ENCODE measurements at places on chromosomes 12 and 14. TPM values are rescaled to one million over a fixed set of nuclear protein-coding genes. Genes with fewer than 3 reads are reported as not detected.

The STK38L gene
- 18.7 TPM for total RNA-seq

The FAIM2 gene
- total RNA-seq: 0.05 TPM

The RFX4 gene
- total RNA-seq: not detected

The TAPBPL gene
- total RNA-seq: 53.0 TPM

GRCh38 chr12:25311506-25311905 is 60.8 kb upstream of the KRAS start:
- no peak for DNase-seq

DNA sequence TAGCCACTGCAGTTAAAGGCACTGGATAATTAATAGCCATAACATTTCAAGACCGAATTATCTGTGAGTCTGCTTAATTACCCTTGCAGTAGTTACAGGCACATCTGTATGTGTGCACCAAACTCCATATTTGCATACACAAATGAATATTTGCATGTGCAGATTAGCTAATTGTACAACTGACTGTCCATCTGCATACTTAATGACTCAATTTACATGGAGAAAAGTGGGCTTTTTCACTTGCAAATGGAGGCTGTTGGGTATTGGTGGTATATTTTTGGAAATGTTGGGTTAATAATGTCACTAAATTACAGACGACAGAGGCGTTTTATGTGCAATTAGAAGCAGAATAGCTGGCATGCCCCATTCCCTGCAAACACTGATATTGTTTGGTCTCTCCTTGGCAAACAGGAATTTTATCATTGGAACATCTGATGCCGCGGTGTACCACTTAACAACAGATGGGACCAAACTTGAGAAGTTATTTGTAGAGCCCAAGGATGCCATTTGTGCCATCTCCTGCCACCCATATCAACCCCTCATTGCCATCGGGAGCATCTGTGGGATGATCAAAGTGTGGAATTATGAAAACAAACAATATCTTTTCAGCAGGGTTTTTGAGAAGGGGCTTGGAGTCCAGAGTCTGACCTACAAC is 39.6 kb downstream of the CFAP251 start:
- no peak for DNase-seq

- no peak for DNase-seq
Observed at GRCh38 chr14:53127832-53128231, 25.3 kb downstream of the DDHD1 start.

DNA sequence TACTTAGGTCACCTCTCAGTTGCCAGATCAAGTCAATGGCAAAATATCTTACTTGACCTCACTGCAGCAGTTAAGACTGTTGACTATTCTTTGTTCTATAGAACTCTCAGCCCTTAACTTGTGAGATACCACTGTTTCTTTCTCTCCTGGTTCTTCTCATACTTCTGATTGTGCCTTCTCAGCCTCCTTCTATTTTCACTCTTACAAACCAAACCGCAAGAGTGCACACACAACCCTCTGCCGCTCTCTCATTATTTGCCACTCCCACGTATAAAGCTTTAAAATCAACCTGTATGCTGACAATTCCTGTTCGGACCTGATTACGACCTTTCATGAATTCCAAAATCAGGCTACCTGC is 4.5 kb downstream of the E2F7 start:
- no peak for DNase-seq

DNA sequence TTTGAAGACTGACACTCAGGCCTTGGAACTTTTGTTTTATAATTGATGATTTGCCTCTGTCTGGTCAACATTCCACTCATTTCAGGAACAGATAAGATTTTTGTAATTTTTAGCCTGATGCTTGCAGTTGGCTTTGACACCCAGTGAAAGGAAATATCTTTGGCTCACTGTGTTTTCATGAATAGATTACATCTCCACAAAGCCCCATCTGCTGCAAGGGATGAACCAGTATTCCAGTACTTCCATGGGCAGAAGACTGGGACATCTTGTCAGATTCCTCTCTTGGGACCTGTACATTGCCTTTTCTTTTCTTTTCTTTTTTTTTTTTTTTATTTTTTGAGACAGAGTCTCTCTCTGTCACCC is 28.4 kb downstream of the GSG1 start:
- DNase-seq: no peak

GRCh38 chr12:107129315-107129930 is 36.1 kb upstream of the CRY1 start:
- DNase-seq: no peak

- no peak for DNase-seq
Observed at GRCh38 chr14:35297706-35298105, 5.5 kb downstream of the PSMA6 start.

- DNase-seq: no peak
Observed at GRCh38 chr12:23880988-23881387, 68.5 kb downstream of the SOX5 start.

GRCh38 chr14:96690713-96691383 is 106.3 kb upstream of the VRK1 start:
- no peak for DNase-seq

DNA sequence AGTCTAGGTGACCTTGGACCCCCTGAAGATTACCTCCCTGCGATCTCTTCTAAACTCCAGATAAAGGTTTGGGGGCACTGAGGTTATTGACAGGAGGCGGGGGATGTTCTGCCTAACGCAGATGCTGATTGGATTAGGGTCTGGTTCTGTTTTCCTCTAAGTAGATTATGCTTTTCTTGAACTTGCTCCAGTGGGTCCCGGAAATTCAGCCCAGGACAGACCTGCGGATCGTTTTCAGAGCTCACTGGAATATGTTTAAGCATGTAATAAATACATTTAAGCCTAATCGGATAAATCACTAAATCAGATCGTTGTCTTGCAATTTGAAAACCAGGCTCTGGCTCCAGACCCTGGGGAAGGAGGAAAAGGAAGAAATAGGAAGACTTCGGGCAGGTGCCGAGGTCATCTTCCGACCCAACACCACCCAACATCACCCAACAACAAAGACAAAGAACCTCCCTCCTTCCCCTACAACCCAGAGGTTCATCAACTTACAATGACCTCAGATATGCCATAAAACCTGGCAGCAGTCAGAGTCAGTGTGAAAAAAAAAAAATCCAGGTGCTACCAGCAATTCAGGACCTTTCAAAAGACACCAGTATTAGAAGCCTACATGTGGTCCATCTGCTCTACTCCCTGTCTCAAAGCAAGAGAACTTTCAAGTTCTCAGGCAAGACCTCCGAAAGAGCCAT is 148.4 kb downstream of the KSR2 start:
- DNase-seq: no peak

- DNase-seq: peak; percentile 60
Observed at GRCh38 chr14:55731881-55732498, 152.0 kb downstream of the KTN1 start.

DNA sequence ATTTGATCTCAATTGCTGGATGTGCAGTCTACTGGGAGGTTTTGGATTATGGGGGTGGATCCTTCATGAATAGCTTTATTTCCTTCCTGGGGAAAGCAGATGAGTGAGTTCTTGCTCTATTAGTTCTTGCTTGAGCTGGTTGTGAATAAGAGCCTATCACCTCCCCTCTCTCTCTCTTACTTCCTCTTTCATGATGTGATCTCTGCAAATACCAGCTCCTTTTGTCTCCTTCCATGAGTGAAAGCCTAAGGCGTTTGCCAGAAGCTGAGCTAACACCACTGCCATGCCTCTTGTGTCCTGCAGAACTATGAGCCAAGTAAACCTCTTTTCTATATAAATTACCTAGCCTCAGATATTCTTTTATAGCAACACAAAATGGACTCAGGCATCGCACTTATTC is 302.7 kb downstream of the CCER1 start:
- DNase-seq: no peak

DNA sequence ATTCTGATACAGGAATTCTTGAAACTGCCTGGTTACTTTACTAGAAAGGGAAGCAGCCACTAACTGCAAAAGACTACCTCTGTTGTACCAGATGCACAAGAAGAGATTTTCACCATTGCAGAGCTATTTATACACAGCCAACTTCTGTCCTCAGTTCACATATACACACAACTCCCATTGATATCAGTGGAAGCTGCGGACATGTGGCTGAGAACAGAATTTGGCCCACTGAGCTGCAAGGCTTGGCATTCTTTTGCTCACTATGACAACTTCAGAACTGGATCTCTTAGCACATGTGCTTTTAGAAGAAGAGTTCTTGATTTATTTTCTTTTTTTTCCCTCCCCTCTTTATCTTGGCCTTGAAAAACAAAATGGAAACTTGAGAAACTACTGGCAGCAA is 28.3 kb downstream of the PTPRO start:
- no peak for DNase-seq

- DNase-seq: no peak
Observed at GRCh38 chr12:45988264-45988663, 2.1 kb downstream of the SCAF11 start.

DNA sequence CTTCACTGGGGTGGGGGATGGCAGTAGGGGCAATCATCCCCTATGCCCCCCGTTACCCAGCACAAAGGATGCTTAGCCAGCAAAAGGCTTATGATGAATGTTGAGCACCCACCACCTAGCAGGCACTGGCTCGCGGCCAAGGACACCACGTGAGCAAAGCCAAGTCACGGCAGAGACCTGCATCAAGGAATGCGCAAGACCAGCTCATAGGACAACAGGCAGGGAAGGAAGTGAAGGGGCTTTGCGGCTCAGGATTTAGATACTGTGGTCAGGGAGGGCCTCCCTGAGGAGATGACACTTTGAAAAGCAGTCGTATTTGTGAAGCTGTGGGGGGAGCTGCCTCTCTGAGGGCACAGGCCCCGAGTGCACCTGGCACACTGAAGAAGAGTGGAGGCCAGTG is 32.8 kb downstream of the SH2B3 start:
- DNase-seq: no peak

- no peak for DNase-seq
Observed at GRCh38 chr14:94079891-94080620, 946 bp downstream of the DDX24 start.

DNA sequence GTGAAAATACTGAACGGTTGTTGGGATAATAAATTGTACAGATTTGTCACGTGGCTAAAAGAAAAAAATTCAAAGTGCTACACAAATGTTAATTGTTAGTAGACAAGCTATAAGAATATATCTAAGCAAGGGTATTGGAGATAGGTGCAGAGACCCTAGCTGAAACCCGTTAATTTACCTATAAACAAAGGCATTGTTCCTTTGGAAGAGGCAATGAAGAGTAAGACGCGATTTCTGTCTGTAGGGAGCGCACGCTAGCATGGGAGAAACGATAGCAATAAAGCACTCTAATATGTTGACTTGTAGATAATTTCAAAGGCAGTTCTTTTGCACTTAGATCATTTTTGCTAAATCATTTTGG is 565 bp downstream of the CCDC77 start:
- peak; percentile 42 for DNase-seq

DNA sequence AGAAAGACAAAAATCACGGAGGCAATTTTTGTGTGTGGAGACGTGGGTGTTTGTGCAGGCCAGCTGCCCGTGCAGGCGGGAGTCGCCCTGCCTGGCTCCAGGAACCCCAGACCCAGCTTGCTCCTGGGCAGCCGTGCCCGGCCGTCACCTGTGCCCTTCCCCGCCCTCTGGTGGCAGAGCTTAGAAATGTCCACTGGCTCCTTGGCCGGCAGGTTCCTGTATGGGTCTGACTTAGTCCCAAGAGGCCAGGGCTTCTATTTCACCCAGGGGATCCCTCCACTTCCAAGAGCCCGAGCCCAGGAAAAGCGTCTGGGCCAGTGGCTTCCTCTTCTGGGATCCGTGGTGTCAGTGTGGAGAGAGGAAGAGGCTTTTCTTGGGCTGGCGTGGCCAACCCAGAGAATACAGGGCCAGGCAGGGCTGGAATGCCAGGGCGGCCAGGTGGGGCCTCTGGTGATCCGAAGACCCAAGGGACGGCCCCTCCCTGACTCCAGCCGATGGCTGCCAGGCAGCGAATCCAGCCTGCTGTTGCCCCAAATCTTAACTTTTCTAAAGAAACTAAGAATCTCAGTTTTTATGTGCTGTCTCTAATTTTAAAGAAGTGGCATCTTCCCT is 120.9 kb downstream of the TMEM132C start:
- no peak for DNase-seq

DNA sequence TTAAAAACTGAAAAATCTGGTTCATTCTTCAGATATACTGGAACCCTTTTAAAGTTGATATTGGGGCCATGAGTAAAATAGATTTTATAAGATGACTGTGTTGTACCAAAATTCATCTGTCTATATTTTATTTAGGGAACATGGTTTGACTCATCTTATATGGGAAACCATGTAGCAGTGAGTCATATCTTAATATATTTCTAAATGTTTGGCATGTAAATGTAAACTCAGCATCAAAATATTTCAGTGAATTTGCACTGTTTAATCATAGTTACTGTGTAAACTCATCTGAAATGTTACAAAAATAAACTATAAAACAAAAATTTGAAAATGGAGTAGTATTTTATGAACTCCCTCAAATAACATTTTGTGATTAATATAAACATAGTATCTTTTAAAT is 14.2 kb downstream of the PTGER2 start:
- DNase-seq: no peak

GRCh38 chr12:59646636-59647035 is 50.8 kb downstream of the SLC16A7 start:
- no peak for DNase-seq

DNA sequence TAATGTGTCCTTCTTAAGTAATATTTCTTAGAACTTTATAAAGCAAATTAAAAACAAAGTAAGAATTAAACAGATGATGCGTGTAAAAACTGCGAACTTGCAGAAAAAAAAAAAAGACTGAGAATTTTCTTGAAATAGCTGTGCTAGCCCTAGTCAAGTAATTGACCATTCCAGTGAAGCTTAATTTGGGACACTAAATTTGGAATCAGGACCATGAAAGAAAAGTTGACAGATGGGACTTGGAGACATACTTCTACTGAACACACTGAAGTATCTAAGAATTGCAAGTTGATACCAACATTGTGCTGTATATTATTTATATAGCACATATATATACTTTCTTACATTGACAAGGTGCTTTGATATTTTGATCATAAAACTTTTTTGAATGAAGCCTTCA is 386.6 kb downstream of the KCNH5 start:
- no peak for DNase-seq

All from activated CD8-positive, alpha-beta memory T cell treated with anti-CD3 and anti-CD28 coated beads, Interleukin-2, amount 10 ng/mL, durations not matched to agents 7 days and 5 days (primary cell).